ENCODE measurements at places on chromosomes 16 and 17.

DNA sequence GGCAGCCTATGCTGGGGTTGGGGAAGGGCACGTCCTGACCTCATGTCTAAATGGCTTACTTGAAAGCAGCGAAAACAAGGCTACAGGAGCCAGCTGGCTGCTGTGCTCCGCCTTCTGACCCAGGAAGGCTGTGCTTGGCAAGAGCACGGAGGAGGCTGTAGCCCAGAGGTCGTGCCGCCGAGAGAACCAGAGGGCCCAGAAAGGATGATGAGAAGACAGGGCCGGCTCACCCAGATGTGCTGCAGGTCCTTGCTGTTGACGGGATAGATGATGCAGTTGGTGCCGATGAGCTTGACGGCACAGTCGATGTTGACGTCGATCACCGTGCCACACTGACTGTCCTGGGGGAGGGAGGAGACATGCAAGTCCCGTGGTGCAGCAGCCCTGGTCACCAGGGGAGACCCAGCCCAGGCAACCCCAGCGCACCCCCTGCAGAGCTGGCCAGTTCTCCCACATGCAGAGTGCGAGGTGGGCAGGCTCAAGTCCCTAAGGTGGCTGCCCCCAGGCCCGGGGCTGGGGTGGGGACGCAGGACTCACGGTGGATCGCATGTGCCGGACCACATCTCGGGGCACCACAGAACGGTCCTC is 20.7 kb downstream of the SPHK1 start:
- no peak for DNase-seq

DNA sequence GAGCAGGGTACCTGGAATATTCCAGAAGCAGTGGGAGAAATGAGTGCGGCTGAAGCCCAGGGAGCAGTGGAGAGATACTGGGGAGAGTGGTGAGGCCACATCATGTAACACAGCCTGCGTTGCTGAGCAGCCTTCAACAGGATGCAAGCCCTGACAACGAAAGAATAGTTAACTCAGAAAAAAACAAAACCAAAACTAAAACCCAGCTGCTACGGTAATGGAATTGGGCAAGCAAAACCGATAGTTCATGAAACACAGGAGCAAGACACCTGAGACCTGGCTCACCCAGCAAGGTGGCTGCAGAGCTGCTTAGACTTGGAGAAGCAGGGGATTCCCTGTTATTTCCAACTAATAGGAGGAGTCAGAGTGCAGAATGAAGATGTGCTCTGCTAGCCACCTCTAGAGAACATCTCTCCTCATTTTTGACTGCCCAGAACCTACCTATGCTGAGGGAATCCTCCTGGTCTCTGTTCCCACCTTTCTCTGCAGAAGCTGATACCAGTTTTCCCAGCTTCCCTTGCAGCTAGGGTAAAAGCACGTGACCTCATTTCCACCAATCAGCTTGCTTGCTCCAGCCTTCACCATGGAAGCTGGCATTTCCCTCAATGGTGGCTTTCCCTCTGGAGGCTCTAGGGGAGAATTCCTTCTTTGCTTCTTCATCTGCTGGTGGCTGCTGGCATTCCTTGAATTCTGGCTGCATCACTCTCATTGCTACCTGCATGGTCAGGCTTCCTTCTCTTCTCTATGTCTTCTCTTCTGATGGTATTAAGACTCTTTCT is 59.4 kb upstream of the XYLT1 start:
- no peak for DNase-seq

DNA sequence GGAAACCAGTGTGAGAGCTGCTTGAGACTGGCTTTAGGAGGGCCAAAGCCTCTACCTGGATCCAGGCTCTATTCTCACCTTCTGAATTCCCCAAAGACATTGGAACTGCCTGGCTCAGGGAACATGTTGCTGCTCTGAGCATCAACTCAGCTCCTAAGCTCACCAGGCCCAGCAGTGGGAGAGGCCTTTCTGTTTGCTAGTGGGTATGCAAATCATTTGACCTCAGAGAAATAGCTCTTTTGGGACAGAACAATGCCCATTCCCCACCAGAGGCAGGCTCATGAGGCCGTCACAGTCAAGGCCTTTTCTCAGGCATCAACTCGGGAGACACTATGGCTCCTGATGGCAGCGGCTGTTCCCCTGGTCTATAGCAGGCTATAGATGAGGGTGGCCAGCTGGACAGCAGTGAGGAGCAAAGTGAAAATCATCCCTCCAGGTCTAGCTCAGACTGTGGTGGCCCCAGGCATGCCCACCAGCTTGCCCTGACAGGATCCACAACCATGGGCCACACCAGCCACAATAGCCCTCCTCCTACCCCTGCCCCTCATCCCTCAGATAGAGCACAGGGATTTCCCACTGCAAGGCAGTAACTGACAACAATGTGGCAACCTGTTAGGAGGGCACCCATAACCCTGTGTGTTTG is 30.4 kb upstream of the GFOD2 start:
- no peak for DNase-seq

DNA sequence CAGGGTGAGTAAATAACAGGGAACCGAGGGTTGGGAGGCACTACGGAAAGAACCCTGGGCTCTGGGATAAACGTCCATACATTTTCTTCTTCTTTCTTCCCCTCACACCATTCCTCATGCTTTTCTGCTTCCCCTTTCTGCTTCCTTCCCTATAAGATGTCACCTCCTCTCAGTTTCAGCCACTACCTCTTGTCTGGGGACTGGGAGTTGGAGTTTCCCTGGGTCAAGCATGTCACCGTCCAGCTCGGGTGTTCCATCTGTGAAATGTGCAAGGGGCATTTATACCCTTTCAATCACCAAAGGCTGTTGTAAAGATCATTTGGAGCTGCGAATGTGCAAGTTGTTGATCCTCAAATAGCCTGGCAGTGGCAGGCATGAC is 17.5 kb upstream of the CCL22 start:
- no peak for DNase-seq

GRCh38 chr17:3535253-3535995 is 22.2 kb downstream of the TRPV3 start:
- peak; percentile 37 for DNase-seq

- no peak for DNase-seq
These were observed 104.6 kb upstream of the CACNG3 start for GRCh38 chr16:24151482-24151939.

DNA sequence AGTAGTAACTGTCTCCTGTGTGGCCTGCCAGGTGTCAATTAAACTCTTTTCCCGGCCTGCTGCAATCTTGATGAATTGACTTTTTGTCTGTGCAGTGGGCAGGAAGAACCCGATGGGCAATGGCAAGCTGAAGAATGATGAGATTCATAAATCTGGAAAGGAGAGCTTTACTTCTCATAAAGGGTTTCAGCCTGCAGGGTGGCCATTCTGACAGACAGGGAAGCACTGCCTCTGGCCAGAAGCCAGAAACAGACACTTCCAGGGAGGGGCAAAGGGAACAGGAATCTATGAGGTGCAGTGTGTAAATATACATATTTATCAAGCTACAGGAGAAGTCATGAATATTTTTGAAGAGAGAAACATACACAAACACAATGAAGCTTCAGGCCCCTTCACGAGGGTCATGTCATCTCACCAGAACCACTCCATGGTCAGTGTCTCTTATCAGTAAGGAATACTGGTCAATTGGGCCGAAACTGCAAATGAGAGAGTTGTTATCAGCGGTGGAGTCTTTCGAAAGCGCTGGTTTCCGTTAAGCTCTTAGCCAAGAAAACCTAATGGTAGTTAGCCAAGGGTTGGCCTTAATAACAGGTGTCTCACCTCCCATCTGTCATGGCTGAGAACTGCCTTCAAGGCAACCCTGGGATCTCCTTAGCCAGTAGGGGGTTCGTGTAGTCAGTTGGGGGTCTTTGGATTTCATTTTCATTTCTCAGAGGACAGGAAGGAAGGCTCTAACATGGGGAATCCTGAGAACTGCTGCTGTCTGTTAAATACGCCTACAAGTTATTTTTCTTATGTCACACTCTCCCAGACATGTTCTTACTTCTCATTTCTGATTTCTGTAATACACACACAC is 1.2 kb upstream of the NARF start:
- DNase-seq = no peak

GRCh38 chr17:78933959-78934568 is 8.9 kb upstream of the TIMP2 start:
- no peak for DNase-seq

- no peak for DNase-seq
These were observed 136.3 kb downstream of the KCNJ12 start for GRCh38 chr17:21512307-21513011.

- DNase-seq = no peak
These were observed 115.4 kb upstream of the CACNG3 start for GRCh38 chr16:24140730-24141129.
